Small intestine (tissue), 16 donors: ENCODE measurements at places on chromosomes 1 and 21.

DNA sequence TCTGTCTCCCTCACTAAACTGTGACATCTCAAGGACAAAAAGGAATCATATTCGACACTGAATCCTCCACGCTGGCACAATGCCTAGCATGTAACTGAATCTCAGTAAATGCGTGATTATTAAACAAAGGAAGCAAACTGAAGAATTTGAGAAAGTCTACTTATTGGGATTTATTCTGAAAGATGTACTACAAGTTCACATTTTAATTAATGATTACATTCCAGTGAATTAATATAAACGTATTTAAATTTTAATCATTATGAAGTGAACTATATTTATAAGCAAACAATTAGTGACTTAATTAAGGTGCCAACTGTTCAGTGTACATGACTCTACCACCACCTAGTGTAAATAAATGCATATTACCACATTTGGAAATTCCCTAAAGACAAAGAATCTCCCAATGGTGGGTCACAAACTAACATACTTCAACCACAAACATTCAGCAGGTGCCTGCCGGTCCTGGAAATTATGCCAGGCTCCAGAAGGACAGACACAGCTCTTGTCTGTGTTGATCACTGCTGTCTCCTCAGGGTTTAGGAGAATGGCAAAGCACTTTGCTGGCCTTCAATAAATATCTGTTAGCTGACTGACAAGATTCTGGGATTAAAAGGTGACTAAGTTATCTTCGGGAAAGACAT, 56.3 kb downstream of the SMYD3 start:
- DNase-seq = peak; percentile 23

GRCh38 chr1:4699376-4700301, 45.2 kb downstream of the AJAP1 start:
- no peak for DNase-seq

GRCh38 chr1:212113706-212114105, 78.2 kb downstream of the DTL start:
- peak; percentile 60 for DNase-seq

- DNase-seq = no peak
These were observed 42.5 kb upstream of the CLIC4 start for GRCh38 chr1:24702511-24703293.

DNA sequence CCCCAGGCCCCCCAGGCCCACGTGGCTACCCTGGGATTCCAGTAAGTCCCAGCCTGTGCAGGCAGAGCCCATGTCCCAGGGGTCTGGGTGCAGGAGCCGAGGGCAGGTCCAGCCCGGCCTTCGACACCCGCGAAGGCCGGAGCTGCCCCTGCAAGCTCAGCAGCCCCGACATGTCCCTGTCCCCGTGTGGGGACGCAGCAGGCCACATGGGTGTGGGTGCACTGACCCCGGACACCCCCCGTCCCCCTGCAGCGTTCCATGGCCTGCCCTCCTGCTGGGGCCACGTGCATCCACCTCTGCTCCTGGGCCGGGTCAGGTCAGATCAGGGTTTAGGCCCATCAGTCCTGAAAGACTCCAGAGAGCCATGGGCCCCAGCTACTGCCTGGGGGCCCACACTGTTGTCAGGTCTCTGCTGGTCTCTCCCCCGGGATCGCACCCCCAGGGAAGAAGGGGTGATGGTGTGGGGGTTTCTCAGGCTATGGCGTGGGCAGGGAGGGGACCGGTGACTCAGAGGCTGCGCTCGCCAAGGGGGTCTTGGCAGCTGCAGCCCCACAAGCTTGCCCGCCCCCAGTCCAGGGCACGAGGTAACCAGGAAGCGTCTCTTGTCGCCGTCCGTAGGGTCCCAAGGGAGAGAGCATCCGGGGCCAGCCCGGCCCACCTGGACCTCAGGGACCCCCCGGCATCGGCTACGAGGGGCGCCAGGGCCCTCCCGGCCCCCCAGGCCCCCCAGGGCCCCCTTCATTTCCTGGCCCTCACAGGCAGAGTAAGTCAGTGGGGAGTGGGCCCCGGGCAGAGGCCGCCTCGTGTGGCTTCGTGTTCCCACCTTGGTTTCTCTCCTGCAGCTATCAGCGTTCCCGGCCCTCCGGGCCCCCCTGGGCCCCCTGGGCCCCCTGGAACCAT, 37.5 kb downstream of the SLC19A1 start:
- no peak for DNase-seq

DNA sequence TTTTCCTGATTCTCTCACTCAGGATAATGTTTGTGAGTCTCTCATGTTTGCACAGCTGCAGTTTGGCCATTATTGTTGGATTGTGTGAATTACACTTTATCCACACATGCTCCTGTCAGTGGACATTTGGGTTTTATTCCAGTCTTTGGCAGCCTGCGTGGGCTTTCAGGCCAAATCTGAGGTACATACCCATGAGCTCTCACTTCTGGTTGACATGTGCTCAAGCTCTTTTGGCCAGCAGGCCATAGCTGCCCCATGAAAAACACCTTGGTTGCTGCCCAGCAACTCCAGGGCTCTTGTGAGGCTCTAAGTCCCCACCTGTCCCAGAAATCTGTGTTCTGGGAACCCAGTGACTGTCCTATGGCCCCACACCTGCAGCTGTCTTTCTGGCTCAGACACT, 124.5 kb upstream of the GALNT2 start:
- no peak for DNase-seq

DNA sequence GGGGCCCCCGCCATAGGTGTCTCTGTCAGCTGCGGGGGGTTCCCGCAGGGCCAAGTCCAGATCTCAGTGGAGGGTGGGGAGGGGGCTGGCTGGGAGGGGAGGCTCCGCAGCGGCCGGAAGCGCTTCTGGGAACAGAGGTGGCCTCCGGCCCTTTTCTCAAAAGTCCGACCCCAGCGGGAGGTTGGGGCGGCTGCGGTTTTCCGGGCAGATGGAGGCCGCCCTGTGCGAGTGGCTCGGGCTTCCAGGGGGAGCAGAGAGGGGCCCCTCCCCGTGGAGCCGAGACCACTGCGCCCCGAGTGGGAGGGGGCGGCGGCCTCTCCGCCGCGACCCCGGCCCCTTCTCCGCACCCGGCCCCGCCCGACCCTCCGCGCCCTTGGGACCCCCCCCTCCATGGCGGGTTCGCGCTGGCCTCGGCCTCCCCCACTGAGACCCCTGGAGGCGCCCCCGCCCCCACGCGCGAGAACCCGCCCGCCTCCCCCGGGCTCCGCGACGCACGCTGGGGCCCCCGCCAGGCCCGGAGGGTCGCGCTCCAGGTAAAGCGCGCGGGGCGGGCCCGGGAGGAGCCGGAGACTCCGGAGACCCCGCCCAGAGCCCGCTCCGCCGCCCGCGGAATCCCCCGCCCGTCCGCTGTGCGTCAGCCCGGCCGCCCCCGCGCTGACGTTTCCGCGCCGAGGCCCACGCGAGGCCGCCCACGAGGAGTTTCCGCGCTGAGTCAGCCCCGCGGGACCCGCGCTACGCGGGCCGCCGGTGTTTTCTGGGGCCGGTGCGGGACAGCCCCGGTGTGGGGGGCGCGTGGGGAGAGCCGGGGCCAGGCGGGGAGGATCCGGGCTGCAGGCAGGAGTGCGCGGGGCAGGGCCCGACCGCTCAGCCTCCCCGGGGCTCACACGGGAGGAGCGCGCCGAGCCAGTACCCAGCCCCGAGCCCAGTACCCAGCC, 5.2 kb downstream of the TNFRSF18 start:
- DNase-seq = no peak

- DNase-seq = no peak
These were observed 32.6 kb upstream of the GNG4 start for GRCh38 chr1:235682216-235682615.

- no peak for DNase-seq
These were observed 7.7 kb upstream of the SPATC1L start for GRCh38 chr21:46191686-46192575.

- no peak for DNase-seq
These were observed 136.3 kb upstream of the SLC44A3 start for GRCh38 chr1:94683886-94684285.

DNA sequence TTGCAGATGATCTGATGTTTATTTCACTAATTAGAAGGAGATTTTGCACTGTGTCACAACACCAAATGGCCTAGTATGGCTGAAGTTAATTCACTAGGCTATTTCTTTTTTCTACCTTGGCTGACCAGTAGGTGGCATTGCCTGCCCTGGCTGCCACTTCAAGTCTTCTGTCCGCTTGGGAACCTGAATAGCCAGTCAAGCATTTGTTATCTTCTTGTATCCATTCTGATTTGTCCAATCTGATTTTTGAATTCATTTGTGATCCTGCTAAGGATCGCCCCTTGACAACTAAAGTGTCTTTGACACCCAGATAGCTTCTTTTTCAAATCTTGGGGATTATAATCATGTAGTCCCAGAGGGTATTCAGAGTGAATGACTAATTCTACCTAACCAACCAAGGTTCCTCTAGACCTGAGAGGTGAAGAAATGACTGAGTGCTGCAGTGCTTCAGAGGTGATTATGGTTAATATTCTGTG, 99.4 kb downstream of the GIPC2 start:
- DNase-seq = peak; percentile 75

DNA sequence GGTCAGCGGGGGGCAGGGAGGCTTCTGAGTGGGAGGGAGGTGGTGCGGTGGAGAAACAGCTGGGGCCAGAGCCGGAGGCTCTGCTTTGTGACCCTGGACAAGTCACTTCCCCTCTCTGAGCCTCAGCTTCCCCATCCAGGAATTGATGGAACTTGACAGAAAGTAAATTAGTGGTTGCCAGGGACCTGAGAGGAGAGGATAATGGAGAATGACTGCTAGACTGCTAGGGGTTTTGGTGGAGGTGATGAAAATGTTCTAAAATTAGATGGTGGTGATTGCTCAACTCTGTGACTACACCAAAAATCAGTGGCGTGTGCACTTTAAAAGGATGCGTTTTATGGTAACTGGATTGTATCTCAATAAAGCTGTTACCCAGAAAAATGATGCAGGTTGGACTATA, 100.9 kb downstream of the ARHGEF10L start:
- DNase-seq = no peak

DNA sequence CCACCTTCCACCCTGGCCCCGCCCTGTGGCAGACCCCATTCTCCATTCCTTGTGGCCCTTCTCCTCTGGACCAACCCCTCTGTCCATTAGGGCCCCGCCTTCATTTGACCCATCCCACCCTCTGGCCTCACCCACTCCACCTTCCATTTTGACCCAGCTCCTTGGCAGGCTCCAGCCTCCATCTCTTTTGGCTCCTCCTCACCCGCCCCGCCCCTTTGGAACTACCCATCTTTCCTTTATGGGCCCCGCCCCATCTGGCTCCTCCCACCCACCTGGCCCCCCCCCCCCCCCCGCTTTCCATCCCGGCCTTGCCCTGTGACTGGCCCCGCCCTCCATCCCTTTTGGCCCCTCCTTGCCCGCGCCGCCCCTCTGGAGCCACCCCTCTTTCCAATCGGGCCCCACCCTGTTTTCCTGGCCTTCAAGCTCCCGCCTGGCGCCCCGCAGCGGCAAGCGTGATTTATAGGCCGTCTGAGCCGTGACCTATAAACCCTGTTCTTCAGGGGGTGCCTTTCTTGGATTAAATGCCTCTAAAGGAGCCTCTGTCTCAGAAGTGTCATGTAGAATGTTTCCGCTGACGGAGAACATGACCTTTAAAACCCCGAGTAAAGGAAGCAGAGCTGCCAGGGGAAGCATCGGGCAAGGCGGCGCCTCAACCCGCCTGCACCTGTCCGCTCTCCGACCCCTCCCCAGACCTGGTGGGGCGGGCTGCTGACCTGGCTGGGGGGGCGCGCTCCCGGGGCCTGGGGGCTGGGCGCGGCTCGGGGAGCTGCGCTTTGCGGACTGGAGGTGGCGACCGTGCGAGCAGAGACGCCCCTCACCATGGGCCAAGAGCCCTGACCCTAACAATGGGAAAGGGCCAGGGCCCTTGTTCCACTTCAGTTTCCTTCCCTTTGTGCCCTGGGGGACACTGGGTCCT, 178.0 kb downstream of the CAMTA1 start:
- DNase-seq = peak; percentile 66
